Foreskin fibroblast (primary cell): ENCODE measurements at places on chromosomes 11 and 22.

DNA sequence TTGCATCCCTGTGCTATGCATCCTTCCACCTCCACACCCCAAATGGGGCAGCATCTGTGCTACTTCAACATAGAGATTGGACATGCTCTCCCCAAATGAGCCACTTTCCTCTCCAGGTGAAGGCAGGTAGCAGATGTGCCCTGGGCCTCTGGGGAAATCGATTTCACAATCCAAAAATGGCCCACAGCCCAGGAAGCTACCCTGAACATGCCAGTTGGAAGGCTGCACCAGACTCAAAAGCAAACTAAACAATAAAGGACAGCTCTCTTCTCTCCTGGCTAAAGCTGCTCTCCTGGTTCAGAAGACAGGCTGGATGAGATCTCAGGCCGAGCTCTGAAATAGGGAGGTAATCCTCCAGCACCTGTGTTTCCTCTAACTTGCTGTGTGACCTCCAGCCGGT lies 19.7 kb downstream of the ISX start:
- no peak for DNase-seq

DNA sequence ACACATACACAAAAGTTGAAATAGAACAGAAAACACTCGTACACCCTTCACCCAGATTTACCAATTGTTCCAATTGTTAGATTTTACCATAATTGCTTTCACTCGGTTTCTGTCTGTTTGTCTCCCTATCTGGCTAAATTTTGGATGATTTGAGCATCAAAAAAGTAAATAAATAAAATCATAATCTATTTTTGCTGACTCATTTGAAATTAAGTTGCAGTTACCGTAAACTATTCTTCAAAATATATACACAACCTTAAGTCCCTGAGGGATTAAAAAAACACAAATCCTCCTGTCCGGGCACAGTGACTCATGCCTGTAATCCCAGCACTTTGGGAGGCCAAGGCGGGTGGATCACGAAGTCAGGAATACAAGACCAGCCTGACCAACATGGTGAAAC lies 81.3 kb upstream of the SYT9 start:
- DNase-seq = no peak

DNA sequence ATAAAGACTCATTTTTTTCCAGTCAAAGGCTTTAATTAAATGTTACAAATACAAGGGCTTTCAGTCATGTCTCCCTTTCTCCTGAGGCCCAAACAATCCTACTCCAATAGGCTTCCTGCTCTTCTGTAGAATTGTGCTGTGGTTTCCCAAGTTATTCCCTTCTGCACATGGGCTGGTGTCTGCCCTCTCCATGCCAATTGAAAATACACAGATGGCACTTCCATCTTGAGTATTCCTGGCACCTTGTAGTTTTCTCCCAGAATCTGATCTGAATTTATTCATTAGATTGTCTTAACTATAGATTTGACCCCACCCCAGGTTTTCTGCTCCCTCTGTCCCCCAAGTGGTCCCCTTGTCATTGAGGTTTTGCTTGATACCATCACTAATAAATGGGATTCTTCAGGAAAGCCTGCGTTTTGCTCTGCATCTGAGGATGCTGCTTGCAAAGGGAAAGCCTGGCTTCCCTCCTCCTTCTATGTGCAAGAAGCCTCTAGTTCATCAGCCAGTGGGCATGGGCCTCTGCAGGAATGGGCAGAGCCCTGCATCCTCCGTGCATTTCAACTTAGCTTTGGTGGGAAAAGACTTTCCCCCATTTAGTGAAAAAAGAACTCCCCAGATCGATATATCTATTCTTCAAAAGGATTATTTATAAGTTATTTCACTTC lies 926.7 kb downstream of the NTM start:
- DNase-seq = no peak

DNA sequence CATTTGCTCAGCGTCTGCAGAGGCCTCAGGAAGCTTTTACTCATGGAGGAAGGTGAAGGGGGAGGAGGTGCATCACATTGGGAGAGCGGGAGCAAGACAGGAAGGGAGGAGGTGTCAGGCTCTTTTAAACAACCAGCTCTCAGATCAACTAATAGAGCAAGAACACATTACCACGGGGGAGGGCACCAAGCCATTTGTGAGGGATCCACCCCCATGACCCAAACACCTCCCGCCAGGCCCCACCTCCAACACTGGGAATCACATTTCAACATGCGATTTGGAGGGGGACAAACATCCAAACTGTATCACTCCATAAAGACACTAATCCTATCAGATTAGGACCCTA lies 18.9 kb upstream of the THY1 start:
- no peak for DNase-seq

DNA sequence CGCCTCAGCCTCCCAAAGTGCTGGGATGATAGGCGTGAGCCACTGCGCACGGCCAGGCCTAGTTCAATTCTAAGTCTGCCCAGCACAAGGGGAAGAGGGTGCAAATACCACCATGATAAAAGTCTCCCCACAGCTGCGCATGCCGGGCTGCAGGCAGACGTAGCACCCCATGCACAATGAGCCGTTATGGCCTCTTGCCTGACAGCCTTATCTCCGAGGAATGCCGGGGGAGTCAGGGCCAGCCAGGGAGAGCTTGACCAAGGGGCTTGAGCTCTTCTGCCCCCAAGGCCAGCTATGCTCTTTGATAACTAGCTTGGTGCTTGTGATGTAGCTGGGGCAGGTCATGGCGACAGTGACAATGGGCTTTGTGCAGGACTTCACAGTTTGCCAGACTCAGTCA lies 13.7 kb upstream of the SCUBE1 start:
- no peak for DNase-seq

- DNase-seq = peak; percentile 76
Measured at GRCh38 chr11:64868904-64869570, 9.4 kb downstream of the EHD1 start.

- DNase-seq = no peak
Measured at GRCh38 chr11:72349616-72350218, 84.6 kb downstream of the CLPB start.

DNA sequence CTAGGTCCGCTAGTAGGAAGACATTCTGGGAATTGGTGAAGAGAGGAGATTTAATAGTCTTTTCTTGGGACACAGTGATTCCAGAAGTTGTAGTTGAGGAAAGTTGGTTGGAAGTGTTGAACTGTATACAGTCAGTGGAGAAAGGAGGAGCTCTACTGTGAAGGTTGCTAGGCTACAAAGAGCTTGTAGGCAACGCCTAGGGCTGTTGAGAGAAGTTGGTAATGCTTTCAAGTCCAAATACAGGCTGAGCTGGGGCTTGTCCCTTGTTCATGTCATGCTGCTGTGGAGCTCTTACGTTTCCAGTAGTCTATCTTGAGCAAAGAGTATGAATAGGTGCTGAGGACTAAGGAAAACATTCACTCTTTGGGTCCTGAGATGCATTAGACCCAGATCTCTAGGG lies 1.1 kb downstream of the TBCEL start:
- DNase-seq = peak; percentile 38

- DNase-seq = no peak
Measured at GRCh38 chr11:76664578-76665061, 5.9 kb downstream of the LRRC32 start.

GRCh38 chr11:70624598-70624993 lies 226.3 kb downstream of the CTTN start:
- no peak for DNase-seq

DNA sequence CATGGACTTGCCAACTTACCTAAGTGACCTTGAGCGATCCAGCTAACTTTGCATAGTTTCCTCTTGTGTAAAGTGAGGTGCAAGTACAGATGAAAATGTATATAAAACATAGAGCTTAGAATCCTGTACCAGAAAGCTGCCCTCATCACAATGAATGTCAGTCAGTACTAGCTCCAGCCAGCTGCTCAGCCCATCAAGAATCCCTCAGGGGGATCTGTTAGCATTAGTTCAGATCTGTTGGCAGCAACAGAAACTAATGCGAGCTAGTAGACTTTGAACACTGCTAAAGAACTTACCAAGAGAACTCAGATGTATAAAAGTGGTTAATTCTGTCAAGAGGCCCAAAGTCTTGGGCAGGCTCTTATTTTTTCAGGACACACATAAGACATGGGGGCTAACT lies 6.3 kb upstream of the C11orf91 start:
- DNase-seq = no peak

GRCh38 chr22:39910876-39911613 lies 10.2 kb downstream of the GRAP2 start:
- no peak for DNase-seq

DNA sequence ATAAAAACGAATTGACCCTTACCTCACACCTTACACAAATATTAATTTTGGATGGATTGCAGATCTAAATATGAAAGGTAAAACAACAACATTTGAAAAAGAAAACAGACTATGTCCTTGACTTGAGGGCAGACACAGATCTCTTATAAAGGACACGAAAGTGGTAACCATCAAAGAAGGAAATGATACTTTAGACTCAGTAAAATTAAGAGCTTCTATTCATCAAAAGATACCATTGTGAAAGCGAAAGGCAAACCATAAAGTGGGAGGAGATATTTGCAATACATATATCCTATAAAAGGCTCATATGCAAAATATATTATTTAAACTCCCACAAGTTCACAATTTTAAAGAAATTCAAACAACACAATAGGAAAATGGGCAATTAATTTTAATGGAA lies 5.0 kb downstream of the HEPACAM start:
- no peak for DNase-seq

DNA sequence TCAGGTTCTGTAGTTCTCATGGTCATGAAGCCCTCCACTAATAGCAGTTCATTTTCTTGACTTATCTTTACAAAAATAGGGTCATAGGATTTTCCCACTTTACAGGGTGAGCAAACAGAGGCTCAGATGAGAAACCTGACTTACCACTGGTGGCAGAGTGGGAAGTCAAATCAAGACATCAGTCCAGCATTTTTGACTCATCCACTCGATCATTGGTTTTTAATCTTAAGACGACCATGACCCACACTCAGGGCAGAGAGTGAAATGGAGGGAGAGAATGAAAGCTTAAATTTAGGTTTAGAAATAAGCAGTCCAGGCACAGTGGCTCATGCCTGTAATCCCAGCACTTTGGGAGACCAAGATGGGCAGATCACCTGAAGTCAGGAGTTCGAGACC lies 42.1 kb downstream of the RTL6 start:
- DNase-seq = no peak

- DNase-seq = peak; percentile 70
Measured at GRCh38 chr11:73478737-73479347, 102.6 kb downstream of the RELT start.

GRCh38 chr22:27495325-27495724 lies 306.2 kb downstream of the MN1 start:
- no peak for DNase-seq

GRCh38 chr22:23698673-23699235 lies 7.9 kb downstream of the RGL4 start:
- no peak for DNase-seq

GRCh38 chr11:12573707-12574485 lies 100.3 kb upstream of the TEAD1 start:
- no peak for DNase-seq

DNA sequence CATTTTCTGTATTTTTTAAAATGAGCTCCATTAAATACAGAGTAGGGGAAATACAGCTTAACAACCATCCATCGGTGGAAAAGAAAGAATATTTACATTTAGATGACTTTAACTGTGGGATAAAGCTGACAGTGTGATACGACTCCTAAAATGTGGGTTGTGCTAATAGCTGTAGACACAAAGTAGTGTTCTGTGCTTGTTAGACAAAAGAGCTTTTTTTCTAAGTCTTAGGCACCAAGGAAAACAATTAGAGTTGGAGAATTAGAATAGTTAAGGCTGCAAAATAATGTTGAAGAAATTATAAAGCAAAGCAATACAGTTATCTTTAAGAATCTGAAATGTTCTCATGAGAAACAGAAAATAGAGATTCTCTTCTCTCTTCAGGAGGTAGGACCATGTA lies 307.7 kb upstream of the KIRREL3 start:
- DNase-seq = no peak

- peak; percentile 24 for DNase-seq
Measured at GRCh38 chr11:109405671-109406070, 16.3 kb upstream of the C11orf87 start.

GRCh38 chr11:119774172-119774763 lies 45.3 kb upstream of the NECTIN1 start:
- no peak for DNase-seq

- no peak for DNase-seq
Measured at GRCh38 chr11:83364500-83365045, 78.4 kb upstream of the CCDC90B start.

- DNase-seq = no peak
Measured at GRCh38 chr11:19306179-19306944, 65.6 kb upstream of the E2F8 start.

GRCh38 chr11:16827139-16827538 lies 88.7 kb downstream of the C11orf58 start:
- DNase-seq = no peak

- peak; percentile 56 for DNase-seq
Measured at GRCh38 chr22:45163099-45163450, 650 bp upstream of the NUP50 start.

GRCh38 chr22:44701187-44701790 lies 715 bp upstream of the PRR5 start:
- no peak for DNase-seq

DNA sequence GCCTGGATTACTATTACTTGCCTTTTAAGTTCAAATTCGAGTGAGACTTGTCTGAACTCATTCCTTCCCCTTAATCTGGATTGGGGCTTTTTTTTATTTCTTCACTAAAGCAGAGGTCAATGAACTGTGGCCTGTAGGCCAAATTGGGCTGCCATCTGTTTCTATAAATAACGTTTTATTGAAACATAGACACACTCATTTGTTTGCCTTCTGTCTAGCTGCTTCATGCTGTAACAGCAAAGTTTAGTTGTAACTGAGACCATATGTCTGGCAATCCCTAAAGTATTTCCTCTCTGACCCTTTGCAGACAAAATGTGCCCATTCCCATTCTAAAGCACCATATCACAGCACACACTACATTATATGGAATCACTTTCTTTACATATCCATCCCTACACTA lies 207.9 kb upstream of the ISX start:
- no peak for DNase-seq

GRCh38 chr11:102802341-102802740 lies 4.4 kb upstream of the MMP1 start:
- DNase-seq = peak; percentile 88

- DNase-seq = no peak
Measured at GRCh38 chr11:2432628-2433071, 11.7 kb downstream of the TRPM5 start.

- no peak for DNase-seq
Measured at GRCh38 chr11:61356706-61357105, 5.0 kb downstream of the CYB561A3 start.
